ENCODE measurements at places on chromosomes 5 and 9.

DNA sequence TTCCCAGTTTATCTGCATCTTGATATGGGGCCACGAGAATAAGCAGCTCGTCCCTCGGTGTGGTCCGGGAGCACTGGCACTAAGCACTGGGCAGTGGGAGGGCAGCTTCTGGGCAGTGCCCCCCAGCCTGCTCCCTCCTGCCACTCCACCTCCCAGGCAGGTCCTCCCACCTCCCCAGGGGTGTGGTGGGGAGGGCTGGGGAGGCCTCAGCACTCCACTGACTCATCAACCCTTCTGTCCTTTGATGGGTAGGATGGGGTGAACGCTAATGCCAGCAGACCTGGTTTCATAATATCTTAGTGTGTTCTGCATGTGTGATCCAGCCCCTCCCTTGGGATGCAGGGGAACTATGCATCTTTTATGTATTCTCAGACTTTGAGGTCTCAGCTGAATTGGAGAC, 62.2 kb upstream of the GNE start:
- DNase-seq: no peak

DNA sequence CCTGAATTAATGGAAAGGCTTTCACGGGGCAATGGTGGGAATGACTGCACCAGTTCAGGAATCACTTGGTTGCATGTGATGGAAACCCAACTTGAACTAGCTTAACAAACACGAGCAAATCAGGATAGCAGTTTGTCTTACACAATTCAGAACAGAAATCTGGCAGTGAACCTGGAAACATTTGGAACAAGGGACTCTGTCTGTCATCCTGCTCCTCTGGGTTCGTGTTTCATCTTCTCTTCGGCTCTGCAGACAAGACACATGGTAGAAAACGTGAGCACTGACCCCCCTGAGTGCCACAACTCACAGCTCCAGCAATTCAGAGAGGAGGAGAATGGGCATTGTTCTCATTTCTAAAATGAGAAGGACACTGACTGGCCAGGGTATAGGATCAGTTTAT, 218.1 kb upstream of the NREP start:
- DNase-seq: no peak

GRCh38 chr9:128298535-128299482, 22.7 kb downstream of the SWI5 start:
- DNase-seq: no peak

GRCh38 chr9:4833781-4834560, 41.2 kb downstream of the RCL1 start:
- no peak for DNase-seq
